A549 (cell line): ENCODE measurements at places on chromosomes 6 and 20.
A peak's percentile ranks its signal among the peaks of the same experiment; 100 is the strongest.

GRCh38 chr6:6723921-6724538 is 135.5 kb downstream of the LY86 start:
- DNase-seq: no peak

DNA sequence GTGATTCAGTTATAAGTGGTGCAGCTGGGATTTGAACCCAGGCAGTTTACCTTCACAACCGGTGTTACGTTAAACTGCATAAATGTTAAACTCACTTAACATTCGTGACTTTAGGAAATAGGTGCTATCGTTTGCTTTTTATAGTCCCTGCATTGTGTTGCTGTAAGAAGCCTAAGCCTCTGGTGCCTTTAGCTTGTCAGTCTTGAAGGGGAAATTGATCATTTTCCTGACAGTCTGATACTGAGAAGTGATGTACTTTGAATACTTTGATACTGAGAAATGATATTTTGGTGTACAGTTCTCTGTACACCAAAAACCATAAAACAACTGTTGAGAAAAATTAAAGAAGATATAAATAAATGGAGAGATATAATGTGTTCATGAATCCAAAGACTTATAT is 52.5 kb upstream of the NEDD9 start:
- no peak for DNase-seq

DNA sequence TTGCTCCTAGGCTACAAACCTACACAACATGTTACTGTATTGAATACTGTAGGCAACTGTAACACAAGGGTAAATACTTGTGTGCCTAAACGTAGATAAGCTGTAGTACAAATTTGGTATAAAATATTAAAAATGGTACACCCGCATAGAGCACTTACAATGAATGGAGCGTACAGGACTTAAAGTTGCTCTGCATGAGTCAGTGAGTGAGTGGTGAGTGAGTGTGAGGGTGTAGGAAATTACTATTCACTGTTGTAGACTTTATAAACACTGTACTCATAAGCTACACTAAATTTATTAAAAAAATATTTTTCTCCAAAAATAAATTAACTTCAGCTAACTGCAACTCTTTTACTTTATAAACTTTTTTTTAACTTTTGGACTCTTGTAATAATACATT is 391.6 kb downstream of the ADGRB3 start:
- DNase-seq: no peak

DNA sequence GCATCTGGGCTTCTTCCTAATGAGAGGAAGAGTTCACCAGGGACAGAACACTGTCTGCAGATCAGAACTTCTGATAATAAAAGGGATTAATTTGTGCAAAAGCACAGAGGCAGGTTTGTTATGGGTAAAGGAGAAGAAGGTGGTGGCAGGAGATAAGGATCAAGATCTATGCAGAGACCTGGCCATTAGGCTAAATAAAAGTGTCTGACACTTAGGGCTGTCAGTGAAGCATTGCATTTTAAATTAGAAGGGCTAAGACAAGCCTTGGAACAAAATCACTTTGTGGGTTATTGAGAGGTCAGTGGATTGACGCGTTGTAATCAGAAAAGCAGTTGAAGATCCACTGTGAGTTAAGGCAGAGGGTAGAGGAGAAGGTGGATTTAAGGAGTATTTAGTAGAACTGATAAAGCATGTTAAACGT is 76.8 kb downstream of the MAP3K4 start:
- DNase-seq: no peak

DNA sequence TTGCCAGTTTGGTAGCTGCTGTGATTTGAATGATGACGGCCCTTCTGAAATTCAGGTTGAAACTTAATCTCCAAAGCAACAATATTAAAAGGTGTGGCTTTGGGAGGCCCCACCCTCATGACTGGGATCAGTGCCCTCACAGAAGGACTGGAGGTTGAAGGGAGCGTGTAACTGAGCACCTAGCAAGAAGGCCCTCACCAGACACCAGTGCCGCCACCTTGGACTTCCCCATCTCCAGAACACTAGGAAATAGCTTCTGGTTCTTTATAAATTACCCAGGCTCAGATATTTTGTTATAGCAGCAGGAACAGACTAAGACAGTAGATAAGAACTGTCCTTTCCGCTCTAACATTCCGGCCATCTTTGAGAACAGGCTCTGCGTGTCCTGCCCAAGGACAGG is 243.1 kb downstream of the DLL1 start:
- no peak for DNase-seq

GRCh38 chr6:132693478-132693877 is 20.4 kb downstream of the VNN1 start:
- DNase-seq: no peak

- DNase-seq: peak; percentile 10
These were observed 159.8 kb upstream of the TSHZ2 start for GRCh38 chr20:52812231-52812847.

DNA sequence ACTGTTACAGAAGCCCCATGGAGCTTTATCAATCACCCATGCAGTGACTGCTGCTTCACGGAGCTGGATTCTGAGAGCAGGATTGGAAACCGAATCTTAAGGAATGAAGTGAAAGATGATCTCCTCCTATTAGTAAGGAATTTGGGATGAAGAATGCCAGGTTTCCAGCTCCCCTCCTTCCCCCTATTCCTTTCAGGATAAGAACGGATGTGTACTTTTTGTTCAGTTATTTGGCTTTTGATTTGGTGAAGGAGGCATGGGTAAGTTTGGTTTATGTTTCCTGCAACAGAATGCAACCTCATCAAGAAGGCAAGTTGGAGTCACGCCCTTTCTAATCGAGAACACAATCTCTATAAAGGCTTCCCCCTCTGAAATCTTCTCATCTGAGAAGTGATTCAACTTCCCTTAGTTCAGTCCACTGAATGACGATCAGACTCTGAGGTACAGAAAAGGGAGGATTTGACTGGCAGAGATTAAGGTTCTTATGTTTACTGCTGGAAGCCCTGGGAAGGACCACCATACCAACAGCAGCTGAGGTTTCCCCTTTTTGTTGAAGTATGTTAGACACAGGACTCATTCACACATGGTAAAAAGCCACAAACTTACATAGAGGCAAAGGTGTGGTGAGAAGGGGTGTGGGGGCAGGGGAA is 5.5 kb downstream of the ELMO2 start:
- DNase-seq: no peak

DNA sequence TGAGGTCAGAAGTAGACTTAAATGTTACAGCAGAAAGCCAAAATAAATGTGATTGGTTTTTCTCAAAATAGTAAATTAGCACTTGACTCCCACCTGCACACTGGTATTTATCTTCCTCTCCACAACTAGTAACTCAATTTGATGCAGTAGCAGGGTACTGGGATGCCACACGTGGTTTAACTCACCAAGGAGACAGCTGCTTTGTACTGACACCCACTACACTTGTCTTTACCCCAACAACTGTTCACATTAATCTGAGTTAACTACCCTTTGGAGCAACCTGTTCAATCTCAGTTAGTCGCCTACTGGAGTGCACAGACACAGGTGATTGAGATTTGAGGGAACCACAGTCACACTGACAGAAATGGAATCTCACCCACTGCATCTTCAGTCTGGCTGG is 242.1 kb downstream of the PRKN start:
- no peak for DNase-seq

DNA sequence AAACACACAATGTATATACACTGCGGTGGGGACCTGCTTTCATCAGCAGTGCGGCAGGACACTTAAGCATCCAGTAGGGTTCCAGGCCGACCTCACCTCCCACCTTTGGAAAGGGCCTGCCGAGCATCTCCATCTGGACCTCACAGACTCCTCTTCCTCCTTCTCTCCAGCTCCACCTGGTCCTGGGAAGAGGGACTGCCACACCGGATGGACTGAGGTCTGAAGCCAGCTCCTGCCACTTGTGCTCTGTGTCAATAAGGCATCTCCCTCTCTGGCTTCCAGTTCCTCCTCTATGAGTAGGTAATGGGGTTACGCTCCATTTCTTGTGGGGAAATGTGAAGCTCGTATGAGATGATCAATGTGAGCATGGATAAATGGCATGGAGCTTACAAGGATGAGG is 19.1 kb upstream of the NNAT start:
- peak; percentile 29 for DNase-seq

GRCh38 chr20:44979090-44979621 is 12.8 kb downstream of the STK4 start:
- DNase-seq: no peak

DNA sequence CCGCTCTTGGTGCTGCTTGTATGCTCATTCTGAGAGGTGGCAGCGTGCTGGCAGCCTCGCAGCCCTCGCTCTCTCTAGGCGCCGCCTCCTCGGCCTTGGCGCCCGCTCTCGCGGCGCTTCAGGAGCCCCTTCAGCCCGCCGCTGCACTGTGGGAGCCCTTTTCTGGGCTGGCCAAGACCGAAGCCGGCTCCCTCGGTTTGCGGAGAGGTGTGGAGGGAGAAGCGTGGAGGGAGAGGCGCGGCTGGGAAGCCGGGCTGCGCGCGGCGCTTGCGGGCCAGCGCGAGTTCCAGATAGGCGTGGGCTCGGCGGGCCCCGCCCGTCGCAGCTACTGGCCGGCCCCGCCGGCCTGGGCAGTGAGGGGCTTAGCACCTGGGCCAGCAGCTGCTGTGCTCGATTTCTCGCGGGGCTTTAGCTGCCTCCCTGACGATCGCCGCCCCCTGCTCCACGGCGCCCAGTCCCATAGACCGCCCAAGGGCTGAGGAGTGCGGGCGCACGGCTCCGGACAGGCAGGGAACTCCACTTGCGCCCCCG is 19.5 kb upstream of the FAM8A1 start:
- no peak for DNase-seq

GRCh38 chr20:39358052-39358451 is 395.9 kb downstream of the DHX35 start:
- DNase-seq: no peak

DNA sequence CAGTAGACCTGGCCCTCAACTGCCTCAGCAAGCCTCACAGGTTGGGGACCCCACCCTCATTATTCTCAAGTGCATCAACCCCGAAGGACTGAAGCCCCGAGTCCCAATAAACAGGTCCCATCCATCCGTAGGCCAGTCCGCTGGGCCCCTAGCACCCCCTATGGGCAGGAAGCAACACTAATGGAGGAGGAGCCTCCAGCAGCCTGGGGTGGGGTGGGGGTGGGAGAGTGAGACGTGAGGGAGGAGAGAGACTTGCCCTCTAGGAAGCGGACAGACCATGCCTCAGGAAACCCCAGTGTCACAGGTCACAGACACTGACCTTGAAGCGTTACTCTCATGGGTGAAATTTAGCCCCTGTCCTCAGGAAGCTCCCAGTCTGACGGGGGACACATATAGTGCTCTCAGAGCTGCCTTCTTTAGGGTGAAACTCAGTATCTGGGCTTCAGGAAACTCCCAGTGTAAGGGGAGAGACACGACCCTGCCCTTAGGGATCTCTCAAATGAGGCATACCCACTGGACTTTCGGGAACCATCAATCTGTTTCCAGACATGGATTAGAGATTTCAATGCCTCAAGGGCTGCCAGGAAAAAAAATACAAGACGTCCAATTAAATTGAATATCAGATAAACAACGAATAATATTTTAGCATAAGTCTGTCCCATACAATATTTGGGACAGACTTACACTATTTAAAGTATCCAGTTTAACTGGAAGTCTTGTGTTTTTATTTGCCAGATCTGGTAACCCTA is 125.8 kb downstream of the MRPL14 start:
- DNase-seq: peak; percentile 57

GRCh38 chr6:5172897-5173474 is 87.8 kb downstream of the LYRM4 start:
- DNase-seq: no peak

- no peak for DNase-seq
These were observed 6.3 kb upstream of the LYRM2 start for GRCh38 chr6:89644864-89645263.

- no peak for DNase-seq
These were observed 446.0 kb upstream of the IMPG1 start for GRCh38 chr6:76518443-76518842.

DNA sequence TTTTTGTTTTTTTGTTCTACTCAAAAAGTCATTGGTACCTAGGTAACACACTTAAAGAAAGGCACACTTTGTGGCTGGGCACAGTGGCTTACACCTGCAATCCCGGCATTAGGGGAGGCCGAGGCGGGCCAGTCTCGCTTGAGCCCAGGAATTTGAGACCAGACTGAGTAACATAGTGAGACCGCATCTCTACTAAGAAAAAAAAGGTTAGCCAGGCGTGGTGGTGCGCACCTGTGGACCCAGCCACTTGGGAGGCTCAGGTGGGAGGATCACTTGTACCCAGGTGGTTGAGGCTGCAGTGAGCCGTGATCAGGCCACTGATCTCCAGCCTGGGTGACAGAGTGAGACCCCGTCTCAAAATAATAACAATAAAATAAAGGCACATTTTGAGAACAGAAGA is 67.4 kb upstream of the BHLHE23 start:
- no peak for DNase-seq

- DNase-seq: no peak
These were observed 60.6 kb downstream of the COL12A1 start for GRCh38 chr6:75145211-75145610.
